ENCODE measurements at places on chromosomes 16 and 17.

- no peak for DNase-seq
Measured at GRCh38 chr16:46859719-46860152, 24.4 kb upstream of the GPT2 start.

DNA sequence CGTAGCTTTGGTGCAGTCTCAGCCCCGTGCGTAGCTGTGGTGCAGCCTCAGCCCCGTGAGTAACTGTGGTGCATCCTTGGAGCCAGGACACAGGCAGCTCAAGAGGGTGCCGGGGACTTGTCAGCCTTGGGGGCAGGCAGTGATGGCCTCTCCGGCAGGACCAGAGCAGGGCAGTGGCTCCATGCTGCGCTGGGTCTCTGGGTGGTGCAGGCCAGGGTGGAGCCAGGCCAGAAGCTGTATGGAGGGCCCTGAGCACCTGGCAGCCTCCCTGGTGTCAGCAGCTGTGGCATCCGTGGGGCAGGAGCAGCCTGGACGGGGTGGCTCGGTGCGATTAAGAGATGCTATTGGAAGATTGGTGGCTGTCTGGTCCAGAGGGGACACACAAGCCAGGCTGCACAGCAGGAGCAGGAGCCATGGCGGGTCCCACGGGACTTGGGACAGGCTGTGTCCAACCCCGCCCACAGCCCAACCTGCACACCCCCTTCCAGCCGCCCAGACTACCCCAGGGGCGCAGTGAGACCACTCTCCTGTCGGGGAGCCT lies 28.3 kb upstream of the CDH15 start:
- DNase-seq = no peak

DNA sequence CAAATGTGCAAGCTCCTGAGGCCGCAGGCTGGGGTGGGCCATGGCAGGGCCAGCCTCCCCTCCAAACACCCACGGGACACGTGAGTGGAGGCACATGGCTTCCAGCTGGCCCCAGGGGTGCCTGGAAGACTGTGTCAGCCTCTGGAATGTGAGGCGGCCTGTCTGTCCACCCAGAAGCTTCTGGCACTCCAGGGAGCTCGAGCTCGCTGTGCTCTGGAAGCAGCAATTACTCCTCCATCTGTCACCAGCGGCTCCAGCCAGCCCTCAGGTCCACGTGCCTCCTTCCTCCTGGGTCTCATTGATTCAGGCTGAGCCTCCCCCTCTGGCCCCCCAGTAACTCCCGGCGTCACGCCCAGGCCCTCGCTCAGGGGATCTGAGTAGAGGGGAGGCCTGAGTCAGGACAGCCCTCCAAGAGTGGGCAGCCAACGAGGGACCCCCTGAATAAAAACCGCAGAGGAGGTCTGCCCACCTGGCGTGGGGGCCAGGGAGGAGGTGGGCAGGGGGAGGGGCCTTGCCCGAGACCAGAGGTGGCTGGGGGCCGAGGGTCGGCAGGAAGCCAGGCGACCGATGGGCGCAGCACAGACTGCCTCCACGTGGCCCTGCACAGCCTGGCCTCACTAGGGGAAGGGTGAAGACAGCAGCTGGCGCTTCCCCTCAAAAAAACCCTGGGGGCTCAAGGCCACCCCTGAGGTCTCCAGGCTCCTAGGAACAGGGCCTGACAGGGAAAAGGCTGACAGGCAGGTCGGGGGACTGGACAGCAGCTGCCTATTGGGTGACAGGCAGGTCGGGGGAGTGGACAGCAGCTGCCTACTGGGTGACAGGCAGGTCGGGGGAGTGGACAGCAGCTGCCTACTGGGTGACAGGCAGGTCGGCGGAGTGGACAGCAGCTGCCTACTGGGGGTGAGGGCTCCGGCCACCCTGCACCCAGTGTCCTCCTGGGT lies 11.9 kb downstream of the PIEZO1 start:
- DNase-seq = no peak

DNA sequence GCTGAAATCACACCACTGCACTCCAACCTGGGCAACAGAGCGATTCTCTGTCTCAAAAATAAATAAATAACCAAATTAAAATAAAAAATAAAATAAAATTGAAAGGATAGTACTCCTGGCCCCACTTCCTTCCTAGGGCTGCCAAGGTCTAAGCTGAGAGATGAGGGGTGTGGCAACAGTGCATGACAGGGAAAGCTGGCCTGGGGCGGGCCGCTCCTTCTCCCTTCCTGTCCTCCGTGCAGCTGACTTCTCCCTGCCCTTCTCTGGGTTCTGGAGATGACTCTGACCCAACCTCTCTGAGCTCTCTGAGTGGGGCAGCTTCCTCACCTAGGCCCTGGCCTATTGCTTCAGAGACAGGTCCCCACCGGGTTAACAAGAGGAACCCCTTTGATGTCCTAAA lies 8.7 kb upstream of the SLC25A39 start:
- no peak for DNase-seq

- DNase-seq = no peak
Measured at GRCh38 chr17:888998-889441, 90.6 kb downstream of the NXN start.

GRCh38 chr16:84919269-84919668 lies 92.1 kb downstream of the ZDHHC7 start:
- no peak for DNase-seq

GRCh38 chr17:65697661-65698060 lies 136.2 kb upstream of the AXIN2 start:
- DNase-seq = no peak

DNA sequence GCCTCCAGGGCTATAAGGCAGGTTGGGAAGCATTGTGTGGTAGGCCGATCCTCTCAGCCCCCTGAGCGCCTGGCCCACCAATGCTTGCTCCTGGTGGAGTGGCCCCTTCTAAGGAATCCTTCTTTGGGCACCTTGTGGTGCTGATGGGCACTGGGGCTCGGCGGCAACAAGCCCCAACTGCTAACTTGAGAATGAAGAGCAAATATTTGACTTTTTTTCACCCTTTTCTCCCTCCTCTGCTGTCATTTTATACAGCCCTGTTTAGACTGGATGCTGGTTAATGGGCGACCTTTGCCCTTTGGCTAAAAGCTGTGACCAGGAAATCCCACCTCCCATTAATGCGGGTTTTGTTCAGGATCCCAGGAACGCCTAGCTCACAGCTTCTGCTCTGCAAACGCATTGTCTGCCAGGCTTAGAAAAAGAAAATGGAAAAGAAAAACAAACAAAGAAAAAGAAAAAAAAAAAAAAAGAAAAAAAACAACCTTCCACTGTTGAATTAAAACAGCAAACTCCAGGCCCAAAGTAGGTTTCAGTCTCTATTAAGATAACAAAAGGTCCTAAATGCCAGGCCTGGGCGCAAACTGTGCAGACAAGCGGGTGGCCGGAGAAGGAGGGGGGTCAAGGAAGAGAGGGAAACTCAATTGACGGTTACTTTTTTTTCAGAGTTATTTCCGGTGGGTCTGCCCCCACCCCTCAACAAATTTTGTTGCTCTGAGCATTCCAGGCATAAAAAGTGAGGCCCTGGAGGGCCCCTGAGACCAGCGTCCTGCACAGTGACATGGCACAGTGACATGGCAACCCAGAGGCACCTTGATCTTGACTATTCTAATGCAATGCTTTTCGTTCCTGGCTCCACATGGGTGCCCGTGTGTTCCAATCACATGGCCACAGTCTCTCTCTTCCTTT lies 301.4 kb downstream of the MAF start:
- DNase-seq = no peak

DNA sequence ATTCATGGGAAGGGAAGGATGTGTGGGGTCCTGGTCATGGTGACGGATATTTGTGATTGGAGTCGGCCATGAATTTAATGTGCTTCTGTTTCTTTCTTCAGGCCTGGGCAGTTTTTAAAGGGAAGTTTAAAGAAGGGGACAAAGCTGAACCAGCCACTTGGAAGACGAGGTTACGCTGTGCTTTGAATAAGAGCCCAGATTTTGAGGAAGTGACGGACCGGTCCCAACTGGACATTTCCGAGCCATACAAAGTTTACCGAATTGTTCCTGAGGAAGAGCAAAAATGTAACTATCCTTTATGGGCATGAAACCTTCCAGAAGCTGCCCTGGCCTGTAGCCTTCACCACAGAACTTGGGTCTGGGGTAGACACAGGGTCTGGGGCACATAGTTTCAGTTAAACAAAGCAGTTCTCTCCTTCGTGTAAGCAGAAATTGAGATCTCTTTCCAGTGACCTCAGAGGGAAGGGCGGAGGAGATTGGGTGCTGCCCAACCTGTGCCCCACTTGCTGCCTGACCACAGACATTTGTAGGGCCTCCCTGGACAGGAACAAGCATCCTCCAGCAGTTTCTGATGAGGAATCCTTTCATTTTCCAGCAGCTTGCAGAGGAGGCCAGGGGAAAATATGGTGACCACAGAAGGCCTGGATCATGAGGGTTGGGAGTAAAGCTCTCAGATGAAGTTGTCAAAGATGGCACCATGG lies 10.1 kb downstream of the IRF8 start:
- DNase-seq = no peak

DNA sequence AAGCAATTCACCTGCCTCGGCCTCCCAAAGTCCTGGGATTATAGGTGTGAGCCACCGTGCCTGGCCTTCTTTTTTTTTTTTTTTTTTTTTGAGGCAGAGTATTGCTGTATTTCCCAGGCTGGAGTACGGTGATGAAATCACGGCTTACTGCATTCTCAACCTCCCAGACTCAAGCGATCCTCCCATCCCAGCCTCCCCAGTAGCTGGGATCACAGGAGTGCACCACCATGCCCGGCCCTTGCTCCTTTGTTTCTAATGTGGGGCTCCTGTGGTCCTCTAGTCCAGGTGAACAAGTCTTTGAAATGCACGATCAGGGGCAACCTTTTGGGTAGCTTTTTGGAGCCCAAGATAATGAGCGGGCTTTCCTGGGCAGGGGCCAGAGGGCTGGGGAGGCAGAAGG lies 23.2 kb downstream of the CMIP start:
- no peak for DNase-seq

DNA sequence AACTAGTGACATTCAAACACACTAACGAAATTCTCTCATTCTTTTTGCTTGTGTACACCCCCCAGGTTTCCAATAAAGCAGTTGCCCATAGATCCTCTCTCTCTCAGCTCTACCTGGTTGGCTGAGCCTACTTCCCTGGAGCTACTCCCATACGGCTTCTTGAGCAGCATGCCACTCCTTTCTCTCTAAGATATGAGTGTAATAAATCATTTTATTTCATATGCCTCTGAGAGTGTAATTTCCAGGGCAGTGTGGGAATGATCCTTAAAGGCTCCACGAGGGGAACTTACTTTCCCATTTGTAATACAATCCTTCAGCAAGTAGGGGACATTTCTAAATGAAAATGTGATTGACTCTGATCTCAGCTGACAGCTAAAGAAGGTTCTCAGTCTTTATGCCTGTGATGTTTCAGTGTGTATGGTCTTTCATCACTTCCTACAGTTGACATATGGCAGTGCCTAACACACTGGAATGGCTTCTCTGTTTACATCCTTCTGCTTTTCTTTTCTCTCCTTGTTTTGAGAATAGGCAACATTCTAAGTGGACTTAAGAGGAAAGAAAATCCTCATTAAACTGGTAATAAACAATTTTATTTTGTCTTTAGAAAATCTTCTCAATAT lies 1194.3 kb upstream of the CDH8 start:
- no peak for DNase-seq

- DNase-seq = no peak
Measured at GRCh38 chr17:47686664-47687327, 7.2 kb upstream of the TBKBP1 start.

GRCh38 chr16:85306071-85306792 lies 194.0 kb upstream of the CIBAR2 start:
- DNase-seq = peak; percentile 58

GRCh38 chr16:66361604-66362135 lies 4.8 kb upstream of the CDH5 start:
- no peak for DNase-seq

DNA sequence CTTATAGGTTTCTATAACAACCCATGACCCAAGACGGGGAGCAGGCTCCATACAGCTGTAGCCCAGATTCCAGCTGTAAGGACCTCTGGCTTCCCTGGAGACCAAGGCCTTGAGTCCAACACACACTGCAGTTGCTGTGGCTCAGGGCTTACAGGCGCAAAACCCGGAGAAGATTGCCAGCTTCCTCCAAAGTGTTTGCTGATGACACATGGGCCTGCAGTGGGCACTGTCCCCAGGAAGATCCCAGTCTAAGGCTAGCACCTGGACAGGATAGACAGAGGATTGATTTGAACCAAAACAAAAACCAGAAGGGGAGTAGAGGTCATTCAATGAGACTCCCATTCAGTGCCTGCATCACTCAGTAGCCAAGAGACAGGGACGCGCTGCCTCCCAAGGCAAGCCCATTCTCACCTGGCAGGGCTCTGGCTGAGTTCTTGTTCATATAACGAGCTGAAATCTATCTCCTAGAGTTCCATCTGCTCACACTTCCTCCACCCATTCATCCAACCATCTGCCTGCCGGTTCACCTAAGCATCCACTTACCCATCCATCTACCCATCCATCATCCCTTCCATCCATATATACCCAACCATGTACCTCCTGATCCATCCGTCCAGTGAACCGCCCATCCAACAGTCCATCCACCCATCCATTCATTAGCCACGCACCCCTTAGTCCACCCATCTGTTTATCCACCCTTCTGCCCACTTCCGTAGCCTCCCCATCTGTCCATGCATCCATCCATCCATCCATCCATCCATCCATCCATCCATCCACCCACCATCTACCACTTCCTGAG lies 10.2 kb downstream of the RAB11FIP4 start:
- DNase-seq = no peak

- DNase-seq = no peak
Measured at GRCh38 chr17:67449065-67449464, 72.0 kb downstream of the PITPNC1 start.

DNA sequence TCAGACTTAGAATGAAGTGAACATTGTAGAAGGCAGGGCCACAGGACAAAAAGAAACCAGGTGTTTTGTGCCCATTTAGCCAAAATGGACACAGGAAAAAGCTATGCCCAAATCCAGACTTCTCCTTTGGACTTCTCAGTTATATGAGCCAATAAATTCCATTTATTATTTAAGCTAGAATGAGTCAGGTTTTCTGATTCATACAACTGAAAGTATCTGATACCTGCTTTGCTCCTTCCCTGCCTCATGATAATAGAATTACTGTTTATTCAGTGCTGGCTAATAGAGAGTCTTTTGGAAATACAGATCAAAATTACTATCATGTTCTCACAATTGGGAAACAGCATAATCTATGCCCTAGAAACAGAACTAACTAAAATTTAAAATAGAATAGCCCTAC lies 8.7 kb upstream of the CPD start:
- DNase-seq = no peak

DNA sequence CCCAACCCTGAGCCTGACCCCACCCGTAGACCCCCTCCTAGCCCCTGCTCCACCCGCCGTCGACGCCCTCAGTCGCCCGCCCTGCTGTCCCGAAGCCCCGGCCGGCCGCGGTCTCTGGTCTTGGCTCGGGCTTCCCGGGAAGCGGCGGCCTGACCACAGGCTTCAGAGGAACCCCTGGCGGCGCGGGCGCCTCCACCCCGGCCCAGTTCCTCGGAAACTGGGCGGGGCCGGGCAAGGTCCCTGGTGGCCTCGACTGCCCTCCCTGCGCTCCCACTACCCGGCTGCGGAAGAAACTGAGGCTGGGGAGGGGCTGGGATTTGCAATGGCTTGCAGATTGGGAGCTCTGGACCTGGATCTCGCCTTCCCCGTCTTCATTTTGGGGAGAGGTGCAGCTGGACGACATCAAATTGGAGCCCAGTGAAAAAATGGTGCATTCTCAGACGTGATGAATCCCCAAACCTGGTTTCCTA lies 692 bp upstream of the SOCS1 start:
- DNase-seq = no peak

GRCh38 chr17:45784741-45785479 lies 790 bp downstream of the CRHR1 start:
- no peak for DNase-seq
